ENCODE measurements at places on chromosomes 2 and 18.

- no peak for DNase-seq
Measured at GRCh38 chr18:12515550-12515949, 107.8 kb downstream of the PRELID3A start.

DNA sequence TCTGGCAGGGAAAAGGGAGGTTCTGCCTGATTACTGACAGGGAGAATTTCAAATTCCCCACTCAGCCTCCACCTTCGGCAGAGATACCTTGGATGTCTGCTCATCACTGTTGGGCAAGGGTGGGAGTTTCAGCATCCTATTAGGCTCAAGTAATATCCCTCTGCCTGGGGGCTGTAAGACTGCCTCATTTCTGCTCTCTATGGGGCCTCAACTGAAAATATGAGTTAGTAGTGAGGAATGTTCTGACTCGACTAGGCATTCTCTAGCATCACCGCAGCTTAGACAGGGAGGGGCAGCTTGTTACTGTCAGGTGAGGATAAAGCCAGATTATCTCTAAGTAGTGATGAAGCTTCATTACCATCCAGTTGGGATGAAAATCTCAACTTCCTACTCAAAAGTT, 87.7 kb upstream of the LRP1B start:
- DNase-seq, result no peak

- no peak for DNase-seq
Measured at GRCh38 chr2:236601316-236602202, 31.9 kb downstream of the ACKR3 start.

- DNase-seq, result no peak
Measured at GRCh38 chr18:5582849-5583681, 39.3 kb upstream of the EPB41L3 start.

- no peak for DNase-seq
Measured at GRCh38 chr2:32743480-32744236, 115.8 kb downstream of the TTC27 start.

DNA sequence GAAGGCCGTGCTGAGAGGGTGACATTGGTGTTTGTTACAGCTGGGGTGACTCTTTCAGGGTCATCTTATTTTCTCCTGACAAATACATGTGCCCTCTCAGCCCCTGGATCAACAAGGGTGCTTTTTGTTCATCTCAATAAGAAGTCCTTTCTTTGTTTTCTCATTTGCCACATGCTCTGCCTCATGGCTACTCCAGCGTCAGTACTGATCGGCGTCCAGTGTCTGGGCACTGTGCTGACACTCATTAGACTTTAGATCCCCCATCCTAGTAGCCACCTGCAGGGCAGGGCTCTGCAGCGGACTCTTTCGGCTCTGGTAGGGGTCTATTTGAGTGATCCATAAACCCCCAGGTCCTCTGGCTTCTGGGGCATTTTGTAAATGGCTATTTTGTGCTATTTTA, 38.4 kb downstream of the NPPC start:
- no peak for DNase-seq

DNA sequence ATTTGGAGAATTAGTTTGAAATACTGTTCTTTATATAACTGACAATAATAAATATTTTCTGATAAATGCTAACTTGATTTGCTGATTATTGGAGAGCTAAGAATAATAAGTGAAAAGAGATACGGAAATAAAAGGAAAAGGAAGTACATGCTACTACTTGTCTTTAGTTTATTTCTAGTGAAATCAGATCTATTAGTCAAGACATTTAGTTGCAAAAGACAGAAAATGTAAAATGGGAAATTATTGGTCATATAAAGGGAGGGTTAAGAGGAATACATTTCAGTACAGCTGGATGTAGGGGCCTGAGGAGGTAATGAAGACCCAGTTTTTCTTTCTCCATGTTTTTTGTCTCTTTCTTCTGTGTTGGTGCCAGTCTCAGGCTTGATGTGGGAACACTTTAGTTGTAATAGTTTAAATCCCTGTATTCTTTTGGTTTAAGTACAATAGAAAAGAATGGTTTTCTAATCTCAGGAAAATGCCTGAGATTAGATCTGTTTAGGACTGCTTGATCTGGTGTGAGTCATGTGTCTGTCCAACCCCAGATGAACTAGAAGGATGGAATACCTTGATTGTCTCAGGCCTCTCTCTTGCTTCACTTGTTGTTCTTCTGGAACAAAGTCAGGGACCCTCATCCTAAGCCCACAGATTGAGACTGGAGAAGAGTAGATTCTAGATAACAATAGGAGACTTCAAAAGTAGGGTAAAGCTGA, 58.0 kb downstream of the PLCL1 start:
- no peak for DNase-seq

DNA sequence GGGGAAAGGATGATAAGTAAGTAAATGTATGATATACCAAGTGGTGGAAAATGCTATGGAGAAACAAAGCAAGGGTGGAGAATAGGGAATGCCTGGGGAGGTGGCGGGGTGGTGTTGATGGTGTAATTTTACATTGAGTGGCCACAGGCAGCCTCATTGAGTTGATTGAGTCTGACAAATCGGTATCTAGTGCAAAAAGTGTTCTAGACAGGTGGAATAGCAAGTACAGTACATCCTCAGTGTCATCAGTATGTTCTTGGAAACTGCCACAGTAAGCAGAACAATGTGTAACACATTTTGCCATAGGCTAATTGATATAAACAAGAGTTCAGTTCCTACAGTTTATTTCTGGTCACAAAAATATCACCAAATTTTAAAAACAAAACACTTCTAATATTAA, 46.4 kb downstream of the UGP2 start:
- DNase-seq, result no peak

GRCh38 chr18:49858309-49859020, 45.1 kb upstream of the ACAA2 start:
- peak; percentile 28 for DNase-seq
